ENCODE measurements at places on chromosomes 5 and 9.

DNA sequence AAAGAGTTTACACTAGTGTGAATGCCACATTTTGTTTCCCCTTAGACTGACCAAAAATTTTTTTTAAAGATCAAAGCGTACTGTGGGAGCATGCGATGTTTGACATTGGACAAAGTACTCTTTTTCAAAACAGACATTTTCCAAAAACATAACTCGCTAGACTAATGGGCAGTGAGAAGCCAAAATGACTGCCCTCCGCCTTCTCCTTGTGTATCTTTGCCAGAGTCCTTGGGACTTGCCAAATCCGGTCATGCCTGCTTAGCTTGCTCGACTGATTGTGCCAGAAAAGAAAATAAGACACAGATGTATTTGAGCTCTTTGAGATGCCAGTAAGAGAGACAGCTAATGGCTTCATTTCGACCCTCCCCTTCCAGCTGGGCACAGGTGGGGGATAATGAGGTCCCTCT is 157.5 kb downstream of the MAPKAP1 start:
- DNase-seq: no peak

- DNase-seq: peak; percentile 52
These were observed 371 bp upstream of the PITX1 start for GRCh38 chr5:135034236-135034962.

- DNase-seq: no peak
These were observed 75.1 kb upstream of the FSTL4 start for GRCh38 chr5:133687212-133688061.

GRCh38 chr9:15149450-15149849 is 157.6 kb downstream of the TTC39B start:
- DNase-seq: no peak

- no peak for DNase-seq
These were observed 7.1 kb downstream of the PRKAA1 start for GRCh38 chr5:40790947-40791593.

DNA sequence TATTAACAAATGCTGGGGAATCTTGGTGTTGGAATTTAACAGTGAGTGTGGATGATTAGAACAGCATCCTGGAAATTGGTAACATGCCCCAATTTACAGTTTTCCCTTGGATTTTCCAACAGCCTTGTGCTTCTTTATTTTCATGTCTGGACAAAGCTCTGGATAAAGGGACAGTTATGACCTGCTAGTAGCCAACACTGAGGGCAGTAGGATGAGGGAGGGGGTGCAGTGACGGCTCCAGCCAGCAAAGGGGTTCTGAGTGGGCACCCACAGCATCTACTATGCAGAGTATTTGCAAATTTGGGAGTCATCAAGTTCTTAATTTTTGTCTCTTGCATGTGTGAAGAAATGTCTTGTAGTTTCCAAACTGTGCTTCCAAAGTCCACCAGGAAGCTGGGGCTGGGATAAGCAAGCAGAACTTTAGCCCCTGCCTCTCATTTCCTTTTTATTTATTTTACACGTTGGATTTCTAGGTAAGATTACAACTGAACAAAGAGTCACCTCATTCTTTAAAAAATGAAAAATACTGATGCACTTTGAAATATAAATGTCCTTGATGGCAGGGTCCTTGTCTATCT is 63.0 kb upstream of the SELENOP start:
- DNase-seq: no peak

Measured in stimulated activated naive CD8-positive, alpha-beta T cell treated with anti-CD3 and anti-CD28 coated beads, Interleukin-15, Interleukin-2, amounts not matched to agents 100 U/mL and 50 U/mL, for 24 hours (primary cell).